Progenitor cell of endocrine pancreas (in vitro differentiated cells): ENCODE measurements at places on chromosomes 6 and 20. TPM values are rescaled to one million over a fixed set of nuclear protein-coding genes. Genes with fewer than 3 reads are reported as not detected.

The ALDH8A1 gene
- total RNA-seq = 0.40 and 1.5 TPM in 2 replicates

The CDH26 gene
- total RNA-seq = 13.4 and 17.1 TPM in 2 replicates

DNA sequence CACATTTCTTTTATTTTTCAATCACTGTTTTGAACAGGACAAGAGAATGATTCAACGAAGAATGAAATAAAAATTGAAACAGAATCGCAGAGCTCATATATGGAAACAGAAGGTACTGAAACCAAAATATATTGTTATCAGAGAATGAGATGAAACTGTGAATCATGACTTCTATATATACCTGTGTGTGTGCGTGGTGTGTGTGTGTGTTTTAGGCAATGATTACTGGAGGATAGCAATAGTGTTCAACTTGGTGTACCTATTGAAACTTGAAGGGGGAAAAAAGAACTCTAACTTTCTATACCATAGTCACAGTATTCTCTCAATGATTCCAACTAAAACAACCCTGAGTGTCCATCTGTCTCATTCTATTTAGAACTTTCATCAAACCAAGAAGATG, 586.6 kb downstream of the KIF16B start:
- H3K27ac ChIP-seq = no peak overlapping the region
- no peaks in the 10 kb centered on the region for H3K36me3 ChIP-seq
- no peaks in the 10 kb centered on the region for H3K27me3 ChIP-seq
- H3K4me1 ChIP-seq = no peaks in the 10 kb centered on the region
- H3K4me3 ChIP-seq = no peak overlapping the region

GRCh38 chr6:36235309-36235708, 34.6 kb upstream of the PNPLA1 start:
- H3K27me3 ChIP-seq = no peaks in the 10 kb centered on the region
- H3K27ac ChIP-seq = no peak overlapping the region
- peaks cover 4% of the 10 kb centered on the region for H3K4me1 ChIP-seq
- H3K36me3 ChIP-seq = peaks cover 15% of the 10 kb centered on the region
- DNase-seq = no peak

DNA sequence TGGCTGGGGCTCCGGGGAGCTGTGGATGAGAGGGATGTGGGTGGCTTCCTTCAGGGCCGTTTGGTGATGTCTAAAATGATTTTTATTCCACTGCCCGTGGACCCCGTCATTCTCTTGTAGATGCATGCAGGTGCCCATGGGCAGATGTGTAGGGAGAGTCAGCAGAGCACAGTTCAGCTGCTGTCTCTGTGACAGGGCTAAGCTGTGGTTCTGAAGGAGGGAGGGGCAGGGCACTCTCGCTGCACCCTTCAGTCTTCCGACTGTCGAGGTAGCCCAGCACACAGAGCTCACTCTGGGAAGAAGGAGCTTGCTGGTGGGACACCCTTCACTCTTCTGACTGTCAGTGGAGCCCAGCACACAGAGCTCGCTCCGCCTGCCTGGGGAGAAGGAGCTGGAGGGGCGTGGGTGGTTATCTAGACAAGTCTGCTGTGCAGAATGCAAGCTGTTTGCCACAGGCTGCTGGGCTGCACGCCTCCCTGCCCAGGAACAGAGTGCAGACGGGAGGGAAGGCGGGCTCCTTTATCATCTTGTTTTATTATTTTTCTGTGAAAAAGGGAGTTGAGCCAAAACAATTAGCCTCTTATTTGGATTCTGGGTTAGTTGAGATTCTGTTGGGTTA, 28.4 kb upstream of the ADRM1 start:
- no peak overlapping the region for H3K4me3 ChIP-seq
- DNase-seq = no peak
- H3K27me3 ChIP-seq = no peaks in the 10 kb centered on the region

DNA sequence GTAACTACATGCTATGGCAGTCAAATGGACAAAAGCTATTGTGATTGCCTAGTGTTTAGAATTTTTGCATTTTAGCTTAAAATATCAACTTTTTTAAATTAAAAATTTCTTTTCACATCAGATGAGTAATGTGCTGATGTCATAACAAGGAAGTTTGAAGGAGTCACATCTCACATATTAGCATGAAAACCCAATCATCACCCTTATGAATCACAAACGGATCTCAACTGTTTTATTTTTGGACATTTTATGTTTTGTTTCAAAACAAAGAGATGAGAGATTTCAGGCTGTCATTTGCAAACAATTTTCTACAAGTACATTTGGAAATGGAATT, 53.6 kb upstream of the TRERF1 start:
- no peak overlapping the region for H3K4me3 ChIP-seq
- H3K36me3 ChIP-seq = no peaks in the 10 kb centered on the region
- DNase-seq = no peak
- no peak overlapping the region for H3K27ac ChIP-seq
- H3K4me1 ChIP-seq = no peaks in the 10 kb centered on the region
